Nephron progenitor cell (in vitro differentiated cells): ENCODE measurements at places on chromosomes 1 and 21.

- DNase-seq = no peak
These were observed 11.3 kb downstream of the CACHD1 start for GRCh38 chr1:64480999-64481772.

DNA sequence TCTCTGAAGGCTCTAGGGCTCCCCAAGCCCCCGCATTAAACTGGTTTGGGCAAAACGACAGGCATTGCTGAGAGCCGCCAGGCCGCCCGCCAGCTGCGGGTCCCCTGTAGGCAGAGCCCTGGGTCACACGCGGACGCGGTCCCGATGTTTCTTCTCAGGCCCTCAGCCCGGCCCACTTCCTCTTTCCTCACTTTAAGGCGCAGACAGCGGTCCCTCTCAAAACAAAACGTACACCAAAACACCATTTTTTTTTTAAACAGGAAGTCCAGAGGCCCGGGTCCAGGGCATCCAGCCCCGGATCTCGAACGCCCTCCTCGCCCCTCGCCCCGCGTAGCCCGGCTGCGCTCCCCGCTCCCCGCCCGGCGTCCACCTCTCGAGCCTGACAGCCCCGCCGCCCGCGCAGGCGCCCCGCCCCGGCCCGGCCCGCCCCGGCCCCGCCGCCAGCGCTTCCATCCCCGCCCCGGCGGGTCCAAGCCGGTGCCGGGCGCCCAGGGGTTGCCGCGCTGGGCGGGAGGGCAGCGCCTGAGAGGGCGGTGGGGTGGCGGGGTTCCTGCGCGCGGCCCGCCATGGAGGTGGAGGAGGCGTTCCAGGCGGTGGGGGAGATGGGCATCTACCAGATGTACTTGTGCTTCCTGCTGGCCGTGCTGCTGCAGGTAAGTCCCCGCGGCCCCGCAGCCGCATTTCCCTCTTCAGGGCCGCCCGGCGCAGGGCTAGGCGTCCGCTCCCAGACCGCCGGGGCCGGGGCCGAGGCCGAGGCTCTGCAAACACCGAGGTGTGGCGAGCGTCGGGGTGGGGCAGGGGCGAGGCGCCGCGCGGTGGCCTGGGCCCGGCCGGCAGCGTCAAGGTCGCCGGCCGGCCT, at the start of gene SLC22A15:
Gene SLC22A15 (plus strand): TSS at position 452 of the 859 bp plus-strand sequence. CDS start 115 bp downstream, at position 567.
- peak; percentile 75 for DNase-seq

GRCh38 chr1:46490656-46491442, 1.2 kb downstream of the DMBX1 start:
- peak; percentile 27 for DNase-seq

GRCh38 chr1:31755197-31755611, 8.9 kb downstream of the ADGRB2 start:
- DNase-seq = no peak

- DNase-seq = peak; percentile 63
These were observed at the start of gene GABRD for GRCh38 chr1:2019172-2019543. TSS of gene GABRD (plus strand) at chr1:2019345. CDS start at chr1:2019424, 79 bp downstream.

- no peak for DNase-seq
These were observed 6.9 kb downstream of the DTL start for GRCh38 chr1:212042436-212042835.

GRCh38 chr1:210418863-210419650, 90.4 kb downstream of the HHAT start:
- DNase-seq = no peak

- no peak for DNase-seq
These were observed 29.4 kb downstream of the PRKAB2 start for GRCh38 chr1:147142886-147143285.

- no peak for DNase-seq
These were observed 7.9 kb upstream of the PIK3CD start for GRCh38 chr1:9643351-9644256.

DNA sequence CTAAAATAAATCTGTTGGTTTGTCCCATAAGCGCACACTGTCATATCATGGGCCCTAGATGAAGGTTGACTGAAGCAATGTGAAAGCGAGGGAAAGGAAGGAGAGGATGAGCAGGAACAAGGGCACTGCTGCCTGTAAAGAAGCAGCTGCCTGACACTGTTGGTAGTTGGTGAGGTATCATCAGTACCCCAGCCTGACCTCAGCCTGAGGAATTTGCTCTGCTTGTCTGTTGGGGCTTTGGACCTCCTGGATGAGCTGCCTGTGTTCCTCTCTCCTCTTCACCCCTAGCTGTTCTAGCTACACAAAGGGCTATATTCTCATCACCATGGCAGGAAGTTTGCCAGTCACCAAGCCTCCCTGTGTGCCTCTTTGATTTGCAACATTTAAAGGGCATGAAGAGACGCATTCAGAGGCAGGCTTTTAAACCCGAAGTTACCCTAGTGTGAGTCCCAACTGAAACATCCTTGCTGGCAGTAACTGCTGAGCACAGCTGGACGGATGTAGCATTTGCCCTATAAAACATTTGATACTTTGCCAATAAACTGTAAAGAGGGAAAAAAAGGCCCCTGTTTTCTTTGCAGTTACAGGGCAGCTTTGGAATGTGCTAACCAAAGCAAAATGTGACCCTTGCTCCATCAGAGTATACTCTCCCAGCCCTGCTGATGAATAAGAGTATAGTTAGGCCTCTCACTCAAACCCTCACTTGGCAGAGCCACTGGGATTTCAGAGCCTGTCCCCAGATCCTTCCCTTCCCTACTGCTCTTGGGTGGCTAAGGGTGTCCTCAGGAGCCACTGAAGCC, 22.2 kb upstream of the SPATA6 start:
- no peak for DNase-seq

- no peak for DNase-seq
These were observed 7.5 kb downstream of the SELENOF start for GRCh38 chr1:86906419-86906818.

DNA sequence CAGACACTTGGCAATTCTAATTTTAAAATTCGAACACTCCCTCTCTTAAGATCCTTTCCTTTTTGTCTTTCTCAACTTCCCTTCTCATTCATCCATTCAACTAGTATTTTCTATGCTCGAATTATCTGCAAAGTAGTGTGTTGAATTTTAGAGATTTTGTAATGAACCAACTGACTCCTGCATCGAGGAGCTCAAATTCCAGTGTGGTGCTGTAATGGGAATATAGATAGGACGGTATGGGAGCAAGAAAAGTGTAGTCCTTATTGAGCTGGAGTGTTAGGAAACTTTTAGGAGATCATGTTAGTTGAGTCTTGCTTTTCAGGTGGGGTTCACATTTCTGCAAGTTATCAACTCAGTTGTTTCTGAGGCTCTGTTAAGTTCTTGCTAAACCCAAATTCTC, 897.5 kb downstream of the TTLL7 start:
- no peak for DNase-seq

GRCh38 chr21:32520875-32521735, 64.2 kb downstream of the TCP10L start:
- DNase-seq = no peak
